ENCODE measurements at places on chromosomes 12 and 14.

- peak; percentile 80 for DNase-seq
Measured at GRCh38 chr12:42130672-42131402, 13.8 kb downstream of the GXYLT1 start.

GRCh38 chr12:128079-128478 is 61.5 kb downstream of the IQSEC3 start:
- no peak for DNase-seq

DNA sequence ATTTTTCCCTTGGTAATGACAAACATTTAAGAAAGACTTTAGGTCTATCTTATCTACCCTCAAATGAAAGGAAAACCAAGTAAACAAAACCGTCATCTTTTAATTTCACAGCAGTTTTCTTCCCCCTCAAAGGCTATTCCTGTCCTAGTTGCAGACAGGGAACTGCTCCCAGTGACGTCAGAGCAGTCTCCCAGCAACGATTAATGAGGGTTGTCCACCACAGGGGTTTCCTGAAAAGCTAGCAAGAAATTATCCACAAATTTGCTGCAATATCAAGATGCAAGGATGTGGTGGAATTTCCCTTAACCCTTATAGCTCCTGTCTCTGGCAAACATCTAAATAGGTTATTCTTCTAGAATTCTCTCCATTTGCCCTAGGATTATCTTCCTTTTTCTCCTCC is 89.1 kb upstream of the STAC3 start:
- DNase-seq = peak; percentile 46

- no peak for DNase-seq
Measured at GRCh38 chr14:106055289-106055688, 528.9 kb downstream of the TMEM121 start.

GRCh38 chr14:93536945-93537344 is 106.2 kb downstream of the UNC79 start:
- DNase-seq = no peak

DNA sequence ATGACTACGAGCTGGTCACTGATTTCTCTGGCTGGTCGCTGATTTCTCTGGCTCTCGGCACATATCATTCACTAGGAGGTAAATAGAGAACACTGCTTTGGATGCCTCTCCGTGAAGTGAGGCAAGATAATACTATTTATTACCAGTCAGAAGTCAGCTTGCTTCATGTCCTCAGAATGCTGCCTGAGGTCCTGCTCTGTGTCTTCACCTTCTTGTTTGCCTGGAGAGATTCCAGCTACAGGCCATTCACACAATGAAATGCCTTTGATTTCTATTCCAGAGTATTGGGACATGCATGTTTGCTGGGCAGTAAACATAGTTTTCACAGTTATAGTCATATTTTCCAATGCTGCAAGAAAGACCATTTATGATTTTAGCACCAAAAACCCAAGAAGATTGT is 106.7 kb downstream of the AEBP2 start:
- peak; percentile 40 for DNase-seq

DNA sequence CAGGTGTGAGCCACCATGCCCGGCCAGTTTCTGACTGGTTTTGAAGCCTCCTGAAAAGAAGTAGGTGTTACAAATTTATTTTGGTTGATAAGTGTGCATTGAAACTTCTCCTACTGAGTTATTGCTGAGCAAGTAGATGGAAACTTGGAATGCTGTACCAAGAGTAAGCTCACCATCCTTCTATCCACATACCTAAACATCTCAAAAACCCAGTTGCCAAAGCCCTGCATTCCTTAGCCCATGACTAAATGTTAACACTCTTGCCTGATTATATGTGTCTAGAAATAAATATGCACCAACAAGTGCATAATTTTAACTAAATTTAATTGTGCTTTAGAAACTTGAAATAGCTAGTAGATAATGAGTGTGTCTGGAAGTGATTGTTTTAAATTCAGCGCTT is 357.8 kb downstream of the DUSP6 start:
- DNase-seq = peak; percentile 43

- DNase-seq = no peak
Measured at GRCh38 chr12:109228664-109229063, 80.4 kb downstream of the FOXN4 start.

DNA sequence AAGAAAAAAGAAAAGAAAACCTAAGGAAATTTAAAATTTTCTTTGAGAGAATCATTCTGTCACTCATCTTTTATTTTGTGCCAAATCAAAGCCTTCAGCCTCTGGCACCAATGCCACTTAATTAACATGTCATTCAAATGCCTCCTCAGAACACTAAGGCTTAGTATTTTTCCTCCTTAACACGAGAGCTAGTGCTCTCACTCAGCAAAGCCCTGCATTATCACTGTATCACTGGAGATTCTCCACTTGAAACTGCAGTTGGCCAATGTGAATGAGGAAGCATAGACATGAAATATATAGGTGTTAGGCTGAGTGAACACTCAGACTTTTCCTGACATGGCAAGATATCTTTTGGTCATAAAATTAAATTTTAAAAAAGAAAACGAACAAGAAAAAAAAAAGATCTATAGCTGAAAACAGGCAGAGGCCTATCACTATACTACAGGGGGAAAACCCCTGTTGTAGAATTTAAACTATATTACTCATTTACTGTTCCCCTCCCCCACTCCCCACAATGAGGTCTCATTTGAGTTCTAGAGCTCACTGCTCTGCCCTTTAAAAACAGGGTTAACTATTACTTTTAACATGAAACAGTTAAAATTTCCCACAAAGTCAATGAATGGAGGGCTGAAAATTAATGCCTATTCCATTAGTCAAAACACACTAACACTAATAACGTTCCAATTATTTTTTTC is 5.1 kb downstream of the MBIP start:
- no peak for DNase-seq

- DNase-seq = no peak
Measured at GRCh38 chr14:59739794-59740193, 130.8 kb downstream of the RTN1 start.

- DNase-seq = no peak
Measured at GRCh38 chr12:117344716-117345115, 16.7 kb downstream of the NOS1 start.

GRCh38 chr12:74499192-74499591 is 38.4 kb upstream of the ATXN7L3B start:
- DNase-seq = no peak

GRCh38 chr14:34171431-34172172 is 220.7 kb upstream of the EGLN3 start:
- no peak for DNase-seq
